Neuronal stem cell (in vitro differentiated cells): ENCODE measurements at places on chromosomes 4 and X.
A peak's percentile ranks its signal among the peaks of the same experiment; 100 is the strongest.

GRCh38 chrX:44010626-44011025, 37.4 kb upstream of the NDP start:
- no peak for DNase-seq

DNA sequence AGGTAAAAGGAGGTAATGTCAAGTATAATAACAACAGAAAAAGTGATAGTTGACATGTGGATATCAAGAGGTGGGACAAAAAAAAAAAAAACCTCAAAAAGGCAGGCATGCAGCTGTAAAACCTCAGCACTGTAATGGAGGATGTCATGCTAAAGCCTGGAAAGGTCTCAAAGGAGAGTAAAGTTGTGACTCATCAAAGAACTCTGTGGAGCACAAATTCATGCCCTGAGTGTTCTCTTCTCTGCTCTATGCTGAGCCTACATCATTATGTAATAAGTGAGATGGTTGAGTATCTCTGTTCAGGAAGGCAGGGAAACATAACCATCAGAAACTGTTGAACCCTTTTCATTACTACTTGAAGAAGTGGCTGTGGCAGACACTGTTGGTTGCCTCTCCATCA, 597.8 kb downstream of the BCOR start:
- no peak for DNase-seq

DNA sequence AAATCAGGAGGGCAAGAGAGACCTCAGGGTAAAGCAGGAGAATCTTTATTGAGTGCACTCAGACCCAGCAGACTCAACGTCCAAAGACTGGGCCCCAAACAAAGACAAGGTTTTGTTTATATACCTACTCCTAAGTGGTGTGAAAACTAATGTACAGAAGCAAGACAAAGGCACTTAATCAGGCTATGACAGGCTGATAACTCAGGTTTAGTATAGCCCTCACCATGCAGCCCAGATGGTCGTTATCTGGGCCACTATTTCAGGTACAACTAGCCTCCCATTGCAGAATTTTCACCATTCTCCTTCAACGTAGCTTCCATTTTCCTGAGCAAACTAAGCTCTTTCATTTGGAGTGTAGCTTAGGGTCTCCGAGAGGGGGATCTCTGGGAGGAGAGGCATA, 36.9 kb downstream of the SULT1E1 start:
- DNase-seq: no peak

DNA sequence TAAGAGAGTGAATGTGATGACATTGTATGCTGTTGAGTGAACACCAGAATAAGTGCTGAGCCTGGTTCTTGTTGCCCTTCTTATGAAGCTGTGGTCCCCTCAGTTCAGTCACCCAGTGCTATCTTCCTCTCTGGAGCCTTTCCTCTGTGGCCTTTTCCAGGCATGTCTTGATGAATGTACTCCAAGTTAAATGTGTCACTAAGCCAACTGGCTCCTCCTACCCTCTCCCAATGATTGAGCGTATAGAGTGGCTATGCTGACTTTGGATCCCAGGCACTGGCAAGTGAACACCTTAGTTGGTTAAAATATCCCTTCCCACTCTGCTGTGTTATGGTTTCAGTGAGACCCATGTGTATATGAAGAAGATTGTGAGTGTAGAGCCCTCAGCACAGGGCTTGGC, 134.1 kb upstream of the MAMLD1 start:
- DNase-seq: no peak

- no peak for DNase-seq
These were observed 22.1 kb downstream of the RWDD4 start for GRCh38 chr4:183636923-183637322.

- no peak for DNase-seq
These were observed 5.9 kb downstream of the EDA2R start for GRCh38 chrX:66632981-66633380.

DNA sequence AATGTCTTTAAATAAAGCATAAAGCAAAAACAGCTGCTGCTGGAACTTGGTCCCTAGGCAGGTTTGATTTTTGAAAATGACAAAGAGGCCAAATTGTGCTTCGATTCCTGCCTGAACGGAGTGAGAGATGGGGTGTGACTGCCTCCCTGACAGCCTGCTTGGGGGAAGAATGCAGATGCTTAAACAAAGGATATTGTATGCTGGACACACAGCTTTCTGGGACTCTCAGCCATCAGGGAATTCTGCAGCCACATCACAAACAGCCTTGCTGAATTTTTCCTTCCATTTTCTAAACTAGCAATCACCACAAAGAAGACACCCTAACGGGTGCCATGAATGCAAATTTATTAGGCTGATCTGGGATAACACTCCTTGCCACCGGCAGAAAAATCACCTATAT, 83.9 kb upstream of the CPEB2 start:
- DNase-seq: no peak

DNA sequence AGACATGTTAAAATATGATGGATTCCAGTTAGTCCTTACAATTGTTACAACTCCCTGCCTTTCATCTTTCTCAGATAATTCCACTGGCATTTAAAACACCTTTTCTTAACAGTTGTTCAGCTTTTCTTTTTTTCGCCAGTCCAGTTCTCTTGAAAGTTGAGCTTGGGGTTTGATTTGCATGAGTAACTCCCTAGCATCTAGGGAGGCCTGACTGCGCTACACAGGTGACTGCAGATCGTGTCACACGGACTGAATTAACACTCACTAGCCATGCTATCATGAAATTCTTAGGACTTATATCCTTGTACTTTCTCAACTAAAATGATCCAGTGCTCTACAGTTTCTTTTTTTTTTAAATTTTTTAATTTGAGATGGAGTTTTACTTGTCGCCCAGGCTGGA, 69.8 kb downstream of the ARHGAP24 start:
- no peak for DNase-seq

GRCh38 chrX:34764852-34765361, 107.8 kb upstream of the TMEM47 start:
- peak; percentile 1 for DNase-seq

DNA sequence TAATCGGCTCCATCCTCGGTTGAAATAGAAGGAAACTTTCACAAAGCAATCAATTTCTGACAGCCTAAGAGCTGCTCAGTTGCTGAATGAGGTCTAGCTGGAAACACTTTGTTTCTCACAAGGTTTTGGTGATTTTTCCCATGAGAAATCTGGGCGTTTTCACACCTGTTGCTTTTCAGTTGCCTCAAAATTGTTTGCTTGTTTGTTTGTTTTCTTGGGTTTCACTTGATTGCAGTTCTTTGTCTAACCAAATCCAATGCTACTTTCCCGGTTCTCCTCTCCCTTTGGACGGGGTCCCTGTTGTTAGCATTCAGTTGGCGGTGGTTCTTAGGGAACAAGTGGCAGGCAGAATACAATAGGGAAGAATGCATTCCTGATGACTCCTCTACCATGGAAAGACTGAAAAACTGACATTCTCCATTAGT, 135.5 kb downstream of the PALLD start:
- DNase-seq: peak; percentile 72

- DNase-seq: peak; percentile 23
These were observed 626 bp downstream of the YTHDC1 start for GRCh38 chr4:68349279-68349648.
